CD8-positive, alpha-beta memory T cell (primary cell): ENCODE measurements at places on chromosomes 7 and 10. TPM values are rescaled to one million over a fixed set of nuclear protein-coding genes. Genes with fewer than 3 reads are reported as not detected.

The GIMAP7 gene
- 861 TPM for polyA plus RNA-seq

GRCh38 chr10:32317795-32318357, 29.1 kb downstream of the EPC1 start:
- DNase-seq = no peak

DNA sequence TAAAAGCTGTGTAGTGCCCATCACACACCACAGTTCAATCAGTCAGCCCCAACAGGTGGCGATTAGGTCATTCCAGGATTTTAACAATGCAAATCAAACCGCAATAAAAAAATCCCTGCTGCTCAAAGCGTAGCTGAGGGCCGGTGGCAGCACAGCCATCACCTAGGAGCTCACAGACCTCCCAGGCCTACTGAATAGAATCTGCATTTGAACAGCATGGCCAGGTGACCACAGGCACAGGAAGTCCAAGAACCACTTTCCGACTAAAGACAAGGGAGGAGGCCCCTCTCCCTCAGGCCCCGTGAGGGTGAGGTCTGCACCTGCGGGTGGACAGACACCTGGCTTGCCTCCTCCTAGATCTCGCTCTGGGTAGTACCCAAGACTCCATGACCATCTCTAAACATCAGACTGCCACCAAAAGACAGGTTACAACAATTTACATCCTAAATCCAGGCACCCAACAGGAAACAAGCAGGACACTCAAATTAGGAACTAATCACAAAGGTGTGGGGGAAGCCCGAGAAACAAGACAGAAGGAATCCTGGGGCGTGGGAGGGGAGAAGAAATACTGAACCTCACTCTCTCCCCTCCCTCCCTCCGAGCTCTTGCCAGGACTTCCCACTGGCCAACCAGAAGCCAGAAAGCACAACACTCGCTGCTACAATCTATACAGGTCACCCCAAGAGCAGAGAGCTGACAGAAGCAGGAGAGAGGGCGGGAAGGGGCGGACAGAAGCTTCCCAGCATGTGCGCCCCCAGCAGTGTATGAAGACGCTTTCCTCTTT, 19.2 kb downstream of the GNA12 start:
- no peak for DNase-seq

DNA sequence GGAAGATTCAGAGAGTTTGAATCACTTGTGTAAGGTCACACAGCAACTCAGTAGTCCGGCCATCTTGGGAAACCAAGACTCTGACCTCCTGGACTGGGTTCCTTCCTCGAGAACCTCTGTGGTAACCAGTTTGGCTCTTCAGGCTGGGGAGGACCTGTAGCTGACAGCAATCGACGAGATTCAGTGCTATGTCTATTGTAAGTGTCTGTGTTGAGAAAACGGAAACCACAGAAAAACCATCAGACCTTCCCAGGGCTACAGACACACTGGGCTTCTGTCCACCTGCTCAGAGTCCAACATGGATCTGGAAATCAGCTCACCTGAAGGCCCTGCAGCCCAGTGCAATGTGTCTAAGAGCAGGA, 403.7 kb downstream of the RPS24 start:
- no peak for DNase-seq

- no peak for DNase-seq
Measured at GRCh38 chr7:30459591-30460245, 18.9 kb downstream of the NOD1 start.

GRCh38 chr10:4013651-4014121, 228.7 kb upstream of the KLF6 start:
- DNase-seq = no peak

The AHR gene
- polyA plus RNA-seq = 7.3 TPM

GRCh38 chr7:135717693-135718092, 10.3 kb downstream of the SLC13A4 start:
- DNase-seq = no peak

- DNase-seq = no peak
Measured at GRCh38 chr7:12386313-12386740, 17.3 kb downstream of the VWDE start.

DNA sequence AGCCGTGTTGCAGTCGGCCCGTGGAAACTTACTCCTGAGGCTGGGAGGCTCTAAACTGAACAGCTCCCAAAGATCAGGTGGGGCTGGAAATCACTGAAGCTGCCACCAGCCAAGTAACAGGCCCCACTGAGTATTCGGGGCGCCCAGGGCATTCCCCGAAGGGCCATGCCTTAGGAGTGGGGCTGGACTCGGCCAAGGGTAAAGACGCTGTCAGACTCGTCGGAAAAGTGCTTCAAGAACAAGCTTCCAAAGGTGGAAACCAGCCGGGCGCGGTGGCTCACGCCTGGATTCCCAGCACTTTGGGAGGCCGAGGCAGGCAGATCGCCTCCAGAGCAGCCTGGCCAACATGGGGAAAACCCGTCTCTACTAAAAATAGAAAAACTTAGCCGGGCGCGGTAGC, 102.8 kb downstream of the GALNT11 start:
- no peak for DNase-seq

- DNase-seq = no peak
Measured at GRCh38 chr10:74593470-74593869, 232.9 kb upstream of the KAT6B start.

The ADIRF gene
- polyA plus RNA-seq = not detected

GRCh38 chr10:122281751-122282150, 10.7 kb downstream of the BTBD16 start:
- DNase-seq = no peak

GRCh38 chr7:107998660-107999480, 4.1 kb downstream of the LAMB1 start:
- no peak for DNase-seq

The C10orf53 gene
- not detected for polyA plus RNA-seq

The PKD2L1 gene
- polyA plus RNA-seq = not detected
